ENCODE measurements at places on chromosomes 13 and 19.

- no peak overlapping the region for H3K4me3 ChIP-seq
- DNase-seq = no peak
- H3K4me1 ChIP-seq = peaks cover 3% of the 10 kb centered on the region
- no peak overlapping the region for H3K27ac ChIP-seq
- H3K27me3 ChIP-seq = no peaks in the 10 kb centered on the region
- no peaks in the 10 kb centered on the region for H3K36me3 ChIP-seq
Measured at GRCh38 chr19:45173816-45174215, 4.2 kb downstream of the TRAPPC6A start.

- peaks cover 2% of the 10 kb centered on the region for H3K4me1 ChIP-seq
- H3K4me3 ChIP-seq = no peak overlapping the region
- H3K27ac ChIP-seq = no peak overlapping the region
- DNase-seq = no peak
- no peaks in the 10 kb centered on the region for H3K27me3 ChIP-seq
Measured at GRCh38 chr19:16594681-16595091, 22.5 kb upstream of the SLC35E1 start.

- H3K4me1 ChIP-seq = peaks cover 5% of the 10 kb centered on the region
- H3K36me3 ChIP-seq = no peaks in the 10 kb centered on the region
- no peak for DNase-seq
- H3K27ac ChIP-seq = no peak overlapping the region
- no peaks in the 10 kb centered on the region for H3K27me3 ChIP-seq
Measured at GRCh38 chr19:4570402-4570801, 10.9 kb upstream of the SEMA6B start.

- H3K4me1 ChIP-seq = no peaks in the 10 kb centered on the region
- no peak for DNase-seq
- no peaks in the 10 kb centered on the region for H3K36me3 ChIP-seq
- H3K4me3 ChIP-seq = no peak overlapping the region
- H3K27ac ChIP-seq = no peak overlapping the region
Measured at GRCh38 chr13:50548586-50548985, 294.9 kb downstream of the DLEU7 start.

DNA sequence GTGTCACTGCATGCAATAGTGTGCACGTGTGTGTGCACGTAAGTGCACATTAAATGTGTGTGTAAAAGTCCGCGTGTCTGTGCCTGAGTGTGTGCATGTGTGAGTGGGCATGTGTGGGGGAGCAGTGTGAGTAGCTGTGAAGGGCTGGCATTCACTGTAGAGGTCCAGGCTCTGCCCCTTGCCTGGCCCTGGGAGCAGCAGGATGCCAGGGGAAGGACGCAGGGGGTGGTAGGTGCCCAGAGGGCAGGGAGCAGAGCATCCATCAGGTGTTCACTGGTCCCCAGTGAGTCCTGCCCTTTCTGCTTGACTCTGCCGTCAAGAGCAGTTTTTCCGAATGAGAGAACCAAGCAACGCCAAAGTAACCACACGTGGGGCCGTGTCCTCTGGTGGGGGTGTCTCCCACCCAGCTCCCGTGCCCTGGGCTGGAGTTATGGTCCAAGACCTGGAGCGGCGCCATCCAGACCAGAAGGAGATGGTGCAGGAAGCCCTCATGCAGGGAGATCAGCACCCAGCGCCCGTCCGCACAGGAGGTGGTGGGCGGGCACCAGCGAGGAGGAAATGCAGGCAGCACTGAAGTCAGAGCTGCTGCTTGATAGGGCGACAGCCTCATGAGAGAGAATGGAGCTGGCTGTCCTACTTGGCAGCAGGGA, 68.5 kb downstream of the TEX29 start:
- no peak for DNase-seq
- no peak overlapping the region for H3K4me3 ChIP-seq
- no peaks in the 10 kb centered on the region for H3K36me3 ChIP-seq
- H3K4me1 ChIP-seq = no peaks in the 10 kb centered on the region
- no peak overlapping the region for H3K27ac ChIP-seq

GRCh38 chr13:23572836-23573235, 2.6 kb downstream of the TNFRSF19 start:
- H3K4me3 ChIP-seq = no peak overlapping the region
- H3K4me1 ChIP-seq = no peaks in the 10 kb centered on the region
- no peaks in the 10 kb centered on the region for H3K27me3 ChIP-seq
- H3K36me3 ChIP-seq = no peaks in the 10 kb centered on the region
- no peak overlapping the region for H3K27ac ChIP-seq
- no peak for DNase-seq

GRCh38 chr19:17576758-17577456, 21.5 kb downstream of the COLGALT1 start:
- H3K27ac ChIP-seq = no peak overlapping the region
- peaks cover 84% of the 10 kb centered on the region for H3K36me3 ChIP-seq
- no peak overlapping the region for H3K4me3 ChIP-seq
- H3K4me1 ChIP-seq = no peaks in the 10 kb centered on the region

DNA sequence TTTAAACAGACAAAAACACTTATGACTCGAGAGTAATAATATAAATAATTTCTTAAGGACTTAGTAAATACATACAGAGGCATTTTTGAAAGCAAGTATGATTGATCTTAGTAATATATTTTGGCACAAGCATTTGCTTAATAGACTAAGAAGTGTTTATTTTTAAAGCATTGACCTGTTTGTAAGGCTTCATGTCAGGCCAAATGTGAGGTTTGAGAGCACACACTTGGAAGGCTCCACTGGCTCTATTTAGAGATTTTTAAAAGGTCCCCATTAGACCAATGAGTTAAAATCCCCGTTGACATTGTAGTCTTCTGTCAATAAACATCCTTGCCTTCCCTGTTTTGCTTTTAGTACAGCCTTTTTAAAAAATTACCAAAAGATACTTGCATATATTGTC, 50.4 kb downstream of the ATP8A2 start:
- H3K36me3 ChIP-seq = no peaks in the 10 kb centered on the region
- no peak overlapping the region for H3K27ac ChIP-seq
- no peak overlapping the region for H3K4me3 ChIP-seq
- no peaks in the 10 kb centered on the region for H3K4me1 ChIP-seq
- DNase-seq = no peak

GRCh38 chr13:63307228-63307627, 1891.6 kb upstream of the PCDH20 start:
- H3K27ac ChIP-seq = no peak overlapping the region
- no peaks in the 10 kb centered on the region for H3K27me3 ChIP-seq
- no peak overlapping the region for H3K4me3 ChIP-seq

DNA sequence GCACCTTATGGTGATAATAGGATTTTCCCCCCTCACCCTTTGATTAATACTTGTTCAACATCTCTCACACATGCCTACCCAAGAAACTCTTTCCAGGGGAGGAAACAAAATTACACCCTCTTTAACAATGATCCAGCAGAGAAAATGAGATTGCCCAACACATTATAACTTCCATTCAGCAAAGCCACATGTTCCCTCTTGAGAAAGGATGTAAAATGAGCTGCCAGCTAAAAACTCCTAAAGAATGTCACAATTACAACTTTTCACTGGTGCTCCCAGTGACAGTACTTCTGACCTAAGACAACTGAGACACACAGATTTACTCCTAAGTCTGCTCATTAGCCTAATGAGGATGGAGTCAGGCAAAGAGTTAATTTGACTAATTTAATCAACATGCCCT, 621.4 kb downstream of the DIAPH3 start:
- H3K27ac ChIP-seq = no peak overlapping the region
- H3K36me3 ChIP-seq = no peaks in the 10 kb centered on the region
- H3K4me3 ChIP-seq = no peak overlapping the region
- no peak for DNase-seq
- no peaks in the 10 kb centered on the region for H3K27me3 ChIP-seq

DNA sequence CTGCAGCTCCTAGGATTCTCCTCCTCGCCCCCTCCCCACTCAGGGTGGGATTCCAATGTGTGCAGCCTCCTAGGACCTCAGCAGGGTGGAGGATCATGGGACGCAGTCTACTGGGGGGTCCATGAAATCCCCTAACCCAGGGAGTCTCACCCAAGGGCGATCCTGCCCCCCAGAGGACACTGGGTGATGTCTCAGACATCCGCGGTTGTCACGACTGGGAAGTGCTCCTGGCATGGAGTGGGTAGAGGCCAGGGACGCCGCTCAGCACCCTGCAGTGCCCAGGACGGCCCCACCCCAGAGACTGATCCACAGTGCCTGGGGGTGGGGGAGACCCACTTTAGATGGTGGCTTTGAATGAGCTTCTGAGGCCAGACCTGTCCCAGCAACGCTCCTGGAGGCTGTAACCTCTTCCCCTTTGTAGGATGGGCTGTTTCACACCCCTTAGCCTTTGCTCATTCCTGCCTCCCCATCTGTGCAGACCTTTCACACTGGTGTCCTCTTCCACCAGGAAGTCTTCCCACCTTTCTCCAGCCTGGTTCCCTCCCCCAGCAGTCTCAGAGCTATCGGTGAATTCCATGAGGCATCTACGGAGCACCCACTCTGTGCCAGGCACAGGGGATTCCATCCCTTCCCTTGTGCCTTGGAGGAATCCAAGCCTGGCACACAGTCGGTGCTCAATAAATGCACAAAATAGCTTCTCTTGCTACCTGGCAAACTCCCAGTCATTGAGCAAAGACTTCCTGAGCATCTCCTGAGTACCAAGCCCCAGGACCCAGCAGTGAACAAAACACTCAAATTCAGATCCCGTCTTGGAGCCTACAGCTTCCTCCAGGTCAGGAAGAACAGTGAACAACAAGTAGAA, 10.5 kb downstream of the SMIM24 start:
- no peaks in the 10 kb centered on the region for H3K4me1 ChIP-seq
- no peak for DNase-seq
- H3K27me3 ChIP-seq = no peaks in the 10 kb centered on the region
- no peaks in the 10 kb centered on the region for H3K36me3 ChIP-seq
- no peak overlapping the region for H3K27ac ChIP-seq

- DNase-seq = no peak
- H3K36me3 ChIP-seq = peaks cover 56% of the 10 kb centered on the region
- peaks cover 11% of the 10 kb centered on the region for H3K4me1 ChIP-seq
- H3K4me3 ChIP-seq = no peak overlapping the region
Measured at GRCh38 chr19:2912306-2912705, 11.6 kb downstream of the ZNF57 start.

- no peaks in the 10 kb centered on the region for H3K27me3 ChIP-seq
- no peak overlapping the region for H3K4me3 ChIP-seq
- no peak overlapping the region for H3K27ac ChIP-seq
- no peak for DNase-seq
Measured at GRCh38 chr19:11164879-11165406, 9.4 kb upstream of the SPC24 start.

- peaks cover 36% of the 10 kb centered on the region for H3K4me1 ChIP-seq
- H3K27ac ChIP-seq = peak overlapping the region; percentile 97
- no peak overlapping the region for H3K4me3 ChIP-seq
- H3K27me3 ChIP-seq = no peaks in the 10 kb centered on the region
Measured at GRCh38 chr19:42275103-42275502, 6.1 kb downstream of the CIC start.

GRCh38 chr19:15372470-15372869, 7.1 kb downstream of the AKAP8 start:
- no peak for DNase-seq
- H3K4me3 ChIP-seq = no peak overlapping the region
- H3K27me3 ChIP-seq = no peaks in the 10 kb centered on the region
- no peak overlapping the region for H3K27ac ChIP-seq

DNA sequence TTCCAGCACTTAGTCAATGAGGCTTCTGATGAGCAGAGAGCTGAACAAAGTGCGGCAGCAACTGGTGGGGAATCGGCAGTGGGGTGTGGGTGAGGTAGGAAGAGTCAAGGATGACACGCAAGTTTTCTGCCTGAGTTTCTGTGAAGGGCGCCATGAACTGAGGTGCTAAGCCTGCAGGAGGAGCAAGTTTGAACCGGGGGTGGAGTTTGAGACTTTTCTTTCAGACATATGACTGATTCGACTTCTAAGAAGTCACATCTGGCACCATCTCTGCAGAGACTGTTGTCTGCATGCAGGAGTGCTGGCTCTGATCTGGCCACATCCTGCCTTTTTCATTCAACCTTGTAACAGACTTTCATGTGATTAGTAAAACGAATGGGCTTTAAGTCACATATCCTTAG, 14.8 kb upstream of the GPI start:
- no peak overlapping the region for H3K4me3 ChIP-seq
- no peak for DNase-seq
- no peaks in the 10 kb centered on the region for H3K4me1 ChIP-seq
- H3K27ac ChIP-seq = no peak overlapping the region
- no peaks in the 10 kb centered on the region for H3K27me3 ChIP-seq
- H3K36me3 ChIP-seq = peaks cover 46% of the 10 kb centered on the region

DNA sequence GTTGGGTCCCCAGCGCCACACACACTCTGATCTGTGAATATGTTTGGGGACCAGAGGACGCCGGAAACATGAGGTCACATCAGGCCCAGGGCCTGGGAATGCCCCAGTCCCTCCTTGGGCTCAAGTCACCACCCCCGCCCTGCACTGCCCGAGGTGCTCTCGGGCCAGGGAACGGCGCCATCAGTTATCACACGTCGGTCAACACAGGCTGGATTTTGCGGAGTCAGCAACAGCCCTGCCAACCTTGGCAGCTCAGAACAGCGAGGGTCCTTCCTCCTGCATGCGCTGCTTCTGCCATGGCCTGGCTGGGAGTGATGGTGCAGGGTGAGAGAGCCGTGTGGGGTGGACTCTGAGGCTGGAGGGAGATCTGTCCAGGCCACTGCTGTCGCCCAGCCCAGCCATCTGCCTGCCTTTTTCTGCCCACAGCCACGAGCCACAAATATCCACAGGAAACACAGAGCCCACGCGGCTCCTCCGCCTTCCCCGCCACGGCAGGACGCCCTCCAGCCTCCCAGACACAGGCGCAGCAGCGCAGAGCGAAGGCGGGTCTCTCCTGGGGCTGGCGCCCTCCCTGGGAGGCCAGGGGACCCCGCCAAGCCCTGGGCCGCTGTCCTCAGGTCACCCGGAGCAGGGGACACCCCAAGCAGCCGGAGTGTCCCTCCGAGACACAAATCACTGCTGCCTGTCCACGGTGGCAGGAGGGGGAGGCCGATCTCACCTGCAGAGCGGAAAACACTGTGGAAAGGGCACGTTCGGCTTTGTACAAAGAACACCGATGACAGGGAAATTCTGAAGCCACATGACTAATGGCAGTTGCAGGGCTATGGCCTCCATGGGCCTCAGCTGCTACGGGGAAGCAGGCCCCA, 31.6 kb upstream of the CACTIN start:
- H3K4me3 ChIP-seq = no peak overlapping the region
- no peaks in the 10 kb centered on the region for H3K27me3 ChIP-seq
- no peak overlapping the region for H3K27ac ChIP-seq
- H3K36me3 ChIP-seq = peaks cover 6% of the 10 kb centered on the region
- peaks cover 11% of the 10 kb centered on the region for H3K4me1 ChIP-seq
